ENCODE measurements at places on chromosomes 1 and 21.

- DNase-seq, result no peak
Measured at GRCh38 chr1:67682659-67683197, 2.3 kb upstream of the GADD45A start.

GRCh38 chr21:43362915-43363314 lies 64.0 kb downstream of the SIK1 start:
- DNase-seq, result no peak

DNA sequence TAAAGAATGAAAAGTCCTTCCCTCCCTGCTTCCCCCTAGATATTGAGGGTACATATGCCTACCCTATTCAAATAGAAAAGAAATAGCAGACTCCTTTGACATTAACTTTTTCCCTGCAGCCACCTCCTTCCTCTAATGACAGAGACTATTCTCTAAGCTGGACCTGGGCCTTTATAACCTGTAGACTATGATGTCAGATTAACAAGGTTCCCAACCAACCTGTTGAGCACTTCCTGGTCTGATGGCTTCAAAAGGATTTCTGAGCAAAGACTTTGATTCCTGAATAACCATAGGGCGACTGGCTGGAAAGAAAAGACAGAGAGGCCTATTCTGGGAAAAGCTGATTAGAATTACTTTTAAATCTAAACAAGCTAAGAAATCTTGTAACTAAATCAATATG lies 18.4 kb upstream of the C1orf216 start:
- DNase-seq, result no peak

DNA sequence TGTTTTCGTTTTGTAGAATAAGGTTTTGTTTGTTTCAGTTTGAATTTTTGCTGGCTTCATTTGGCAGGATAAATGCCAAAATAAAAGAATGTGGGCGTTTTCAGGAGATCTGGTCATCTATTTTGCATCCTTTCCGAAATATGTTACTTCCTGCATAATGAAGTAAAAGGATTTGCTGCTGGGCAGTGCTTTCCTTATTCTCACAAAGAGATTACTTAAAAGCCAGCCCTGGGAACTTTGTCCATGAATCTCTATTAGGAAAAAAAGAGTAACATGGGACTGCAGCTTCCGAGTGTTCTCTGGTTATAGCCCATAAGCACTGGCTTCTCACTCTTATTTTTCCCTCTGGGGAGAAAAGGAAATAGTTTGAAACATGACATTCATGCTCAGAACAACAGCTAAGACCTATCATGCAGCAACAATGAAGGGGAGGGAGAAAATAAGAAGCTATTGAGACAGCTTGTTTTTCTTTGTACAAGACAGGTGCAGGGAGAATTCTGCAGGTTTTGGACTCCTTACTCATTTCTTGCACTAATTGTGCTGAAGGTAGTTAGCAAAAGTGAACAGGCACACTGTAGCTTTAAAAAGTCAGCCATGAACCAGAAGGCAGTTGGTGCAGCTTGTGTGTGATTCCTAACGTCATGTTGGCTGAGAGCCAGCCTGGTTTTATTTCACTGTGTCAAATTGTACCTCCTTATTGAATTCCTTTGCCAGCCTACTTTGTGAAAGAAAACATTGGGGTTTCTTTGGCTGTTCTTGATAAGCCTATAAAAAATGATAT lies at the start of gene SAMD13:
Gene SAMD13, plus strand, starts transcription at position 705 of the 781 bp plus-strand sequence. CDS start 1,527 bp downstream, outside the sequence.
- DNase-seq, result peak; percentile 30

DNA sequence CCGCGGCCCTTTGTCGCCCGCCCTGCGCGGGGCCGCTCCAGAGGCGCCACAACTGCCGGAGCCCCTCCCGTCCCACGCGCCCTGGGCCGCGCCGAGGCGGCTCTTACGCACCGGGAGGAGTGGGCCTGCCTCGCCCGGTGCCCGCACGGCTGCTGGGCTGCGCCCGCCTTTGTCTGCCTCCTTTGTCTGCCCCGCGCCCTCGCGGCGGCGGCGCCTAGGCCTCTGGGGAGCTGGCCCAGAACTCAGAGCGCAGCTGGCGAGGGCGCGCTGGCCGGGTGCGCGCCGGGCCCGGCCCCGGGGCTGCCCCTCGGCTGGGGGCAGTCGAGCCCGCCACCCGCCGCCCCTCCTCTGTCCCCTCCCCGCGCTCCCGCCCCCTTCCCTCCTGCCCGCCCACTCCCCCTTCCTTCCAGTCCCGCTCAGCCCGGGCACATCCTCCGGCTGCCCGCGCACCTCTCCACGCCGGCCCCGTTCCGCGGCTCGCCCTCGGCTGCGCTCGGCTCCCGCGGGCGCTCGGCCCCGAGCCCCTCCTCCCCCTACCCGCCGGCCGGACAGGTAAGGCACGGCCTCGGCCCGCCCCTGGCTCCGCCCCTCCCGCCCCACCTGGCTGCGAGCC lies at the start of gene DRAXIN:
Gene DRAXIN, plus strand, starts transcription at position 409 of the 613 bp plus-strand sequence. CDS start 14,549 bp downstream, outside the sequence.
- DNase-seq, result no peak

DNA sequence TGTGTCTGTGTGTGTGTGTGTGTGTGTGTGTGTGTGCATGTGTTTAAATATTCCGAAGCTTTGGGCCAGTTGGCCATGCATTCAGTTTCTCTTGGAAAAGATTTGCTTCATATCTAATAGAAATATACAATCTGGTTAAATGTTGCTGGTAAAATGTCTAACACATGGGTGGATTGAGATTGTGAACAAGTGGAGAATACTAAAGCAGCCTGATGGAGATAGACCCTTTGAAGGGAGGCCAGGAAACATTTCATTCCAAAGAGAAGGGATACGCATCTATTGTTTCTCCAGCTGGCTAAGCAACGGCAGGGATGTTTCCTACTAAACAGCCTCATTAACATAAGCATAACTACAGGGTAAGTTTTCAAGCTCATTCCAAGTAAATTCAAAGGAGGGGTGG lies 257.5 kb upstream of the PTBP2 start:
- DNase-seq, result no peak

GRCh38 chr1:114710360-114710759 lies 6.2 kb downstream of the NRAS start:
- DNase-seq, result no peak

- no peak for DNase-seq
Measured at GRCh38 chr1:52479076-52479475, 73.8 kb downstream of the TUT4 start.

- DNase-seq, result no peak
Measured at GRCh38 chr1:105585791-105586190, 1470.7 kb upstream of the PRMT6 start.

DNA sequence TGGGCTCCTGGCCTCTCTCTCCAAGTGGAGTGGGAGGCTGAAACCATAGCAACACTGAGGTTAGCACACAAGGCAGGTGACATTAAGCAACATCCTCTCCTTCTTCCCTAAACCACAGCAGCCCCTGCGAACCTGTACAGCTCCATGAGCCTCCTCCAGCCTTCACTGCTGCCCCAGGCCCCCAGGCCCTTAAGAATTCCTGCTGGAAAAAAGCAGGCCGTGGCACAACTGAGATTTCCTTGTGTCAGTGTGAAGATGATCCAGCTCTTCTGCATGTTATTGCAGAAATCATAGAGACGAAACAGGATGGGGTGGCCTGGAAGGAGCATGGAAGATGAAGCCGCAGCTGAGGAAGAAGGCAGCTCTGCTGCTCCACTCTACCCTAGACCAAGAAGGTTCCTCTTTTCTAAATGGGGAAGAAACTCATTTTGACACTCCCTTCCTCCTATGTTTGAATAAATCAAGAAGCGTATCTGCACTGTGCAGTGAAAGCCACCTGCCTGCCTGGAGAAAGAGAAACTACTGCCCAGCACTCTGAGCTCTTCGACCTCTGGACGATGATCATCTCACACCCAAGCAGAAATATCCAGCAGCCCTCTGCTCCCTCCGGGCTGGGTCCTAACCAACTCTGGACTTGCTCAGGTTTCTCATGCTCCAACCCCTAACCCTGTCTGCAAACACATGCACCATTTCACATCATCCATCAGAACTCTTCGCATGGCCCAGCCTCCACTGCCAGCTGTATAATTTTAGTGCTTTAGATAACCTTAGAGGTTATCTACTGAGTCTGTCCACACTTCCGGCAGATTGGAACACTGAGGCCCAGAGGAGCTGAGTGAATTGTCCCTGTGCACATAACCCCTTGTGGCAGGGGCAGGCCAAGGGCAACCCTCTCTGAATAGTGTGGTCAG lies 20.7 kb downstream of the SH3BP5L start:
- DNase-seq, result no peak

GRCh38 chr1:19072285-19072981 lies 116.0 kb upstream of the IFFO2 start:
- DNase-seq, result no peak

- no peak for DNase-seq
Measured at GRCh38 chr1:82934074-82934473, 1064.9 kb downstream of the TTLL7 start.

- DNase-seq, result no peak
Measured at GRCh38 chr1:154326546-154327465, 1.5 kb downstream of the ATP8B2 start.

DNA sequence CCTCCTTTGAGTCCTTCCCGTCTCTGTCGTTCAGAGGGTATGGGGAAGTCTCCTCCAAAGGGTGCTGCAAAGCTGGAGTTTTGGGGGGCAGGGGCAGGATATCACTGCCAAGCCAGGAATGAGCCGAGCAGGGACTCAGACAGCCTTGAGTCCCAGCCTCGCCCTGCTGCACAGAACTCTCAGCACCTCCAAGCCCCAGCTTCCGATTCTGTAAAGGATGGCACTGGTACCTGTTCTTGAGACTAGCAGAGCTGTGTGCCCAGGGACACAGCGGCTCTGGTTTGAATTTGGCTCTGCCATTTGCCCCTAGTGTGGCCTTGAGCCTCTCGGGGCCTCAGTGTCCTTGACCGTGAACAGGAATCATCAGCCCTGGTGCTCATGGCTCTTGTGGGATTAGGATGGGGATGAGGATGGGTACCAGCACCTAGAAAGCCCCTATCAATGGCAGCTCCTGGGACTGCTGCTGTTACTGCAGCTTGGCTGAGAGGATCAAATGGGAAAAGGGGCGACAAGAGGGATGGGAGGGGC lies 1.5 kb upstream of the FBLIM1 start:
- no peak for DNase-seq
